Fibroblast of the aortic adventitia (primary cell): ENCODE measurements at places on chromosomes 6 and 20.

DNA sequence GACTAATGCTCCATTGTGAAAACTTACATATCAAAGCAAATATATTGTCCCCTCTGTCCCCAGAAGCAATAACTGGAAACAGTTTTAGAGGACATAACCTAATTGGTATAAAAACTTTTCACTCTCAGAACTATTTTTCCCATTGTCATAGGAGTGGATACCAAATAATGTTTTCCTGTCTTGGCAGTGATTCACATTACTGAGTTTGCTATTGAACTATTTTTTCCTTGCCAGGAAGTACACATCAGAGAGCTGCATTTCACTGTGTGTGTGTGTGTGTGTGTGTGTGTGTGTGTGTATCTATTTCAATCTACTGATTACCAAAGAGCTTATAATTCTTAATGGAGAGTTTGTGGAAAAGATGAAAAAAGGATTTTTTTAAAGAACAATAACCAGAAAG, 45.4 kb downstream of the AKAP12 start:
- DNase-seq = peak; percentile 87

GRCh38 chr6:139944131-139944530, 569.7 kb upstream of the CITED2 start:
- no peak for DNase-seq

DNA sequence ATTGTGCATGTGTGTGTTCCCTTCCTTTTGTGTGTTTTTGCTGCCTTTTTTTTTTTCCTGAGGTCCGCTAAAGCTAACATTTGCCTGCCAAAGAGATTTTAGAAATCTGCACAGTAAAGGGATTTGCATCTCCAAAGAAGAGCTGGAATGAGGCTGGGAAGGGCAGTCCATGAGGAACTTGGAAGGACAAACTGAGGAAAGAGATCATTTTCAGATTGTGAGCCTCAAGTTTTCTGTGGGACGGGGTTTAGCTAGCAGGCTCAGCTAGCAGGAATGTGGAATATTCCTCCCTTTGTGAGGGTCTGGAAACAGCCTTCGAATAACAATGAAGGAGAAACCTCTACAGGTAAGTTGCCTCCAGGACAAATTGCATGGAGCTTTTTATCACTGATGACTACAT, 3.8 kb downstream of the INSM1 start:
- DNase-seq = no peak

GRCh38 chr6:111591901-111592461, 13.7 kb downstream of the TRAF3IP2 start:
- peak; percentile 88 for DNase-seq

DNA sequence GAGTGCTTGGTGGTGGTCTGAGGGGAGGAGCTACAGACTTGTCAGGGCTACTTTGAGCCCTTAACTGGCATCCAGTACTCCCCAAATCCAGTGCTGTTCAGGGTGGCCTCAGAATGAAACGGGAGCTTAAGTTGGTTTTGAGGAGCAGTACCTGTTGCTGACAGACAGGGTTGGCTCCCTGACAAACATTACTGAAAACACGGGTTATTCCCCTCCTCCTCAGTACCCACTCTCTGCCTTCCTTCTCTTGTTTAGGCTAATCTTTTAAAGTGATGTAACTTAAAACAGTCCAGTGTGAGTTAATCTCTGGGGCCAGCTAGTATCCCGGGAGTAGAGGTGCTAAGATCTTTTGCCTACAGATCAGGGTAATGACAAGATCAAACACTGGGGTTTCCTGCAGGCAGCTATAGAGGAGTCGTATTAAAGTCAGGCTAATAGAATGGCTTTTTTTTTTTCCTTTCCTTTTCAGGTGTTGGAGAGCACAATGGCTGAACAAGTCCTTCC, 3.7 kb downstream of the TNFAIP3 start:
- peak; percentile 55 for DNase-seq

- DNase-seq = no peak
Measured at GRCh38 chr6:99608886-99609482, 2.4 kb downstream of the PRDM13 start.

DNA sequence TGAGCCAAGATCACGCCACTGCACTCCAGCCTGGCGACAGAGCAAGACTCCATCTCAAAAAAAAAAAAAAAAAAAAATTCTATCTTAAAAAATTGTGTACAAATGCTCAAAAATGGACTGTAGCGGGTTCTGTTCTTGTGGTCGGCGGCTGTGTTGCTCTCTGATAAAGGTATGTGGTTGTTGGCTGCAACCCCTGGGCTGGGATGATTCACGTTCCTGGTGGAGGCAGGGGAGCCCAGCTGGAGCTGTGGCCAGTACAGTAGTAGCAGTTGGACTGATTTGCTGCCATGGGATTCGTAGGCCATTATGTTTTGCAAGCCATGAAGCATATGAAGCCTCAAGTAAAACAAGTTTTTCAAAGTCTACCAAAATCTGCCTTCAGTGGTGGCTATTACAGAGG, 22.3 kb downstream of the MDN1 start:
- peak; percentile 83 for DNase-seq

GRCh38 chr6:77464495-77464867, 1.2 kb upstream of the HTR1B start:
- DNase-seq = no peak

DNA sequence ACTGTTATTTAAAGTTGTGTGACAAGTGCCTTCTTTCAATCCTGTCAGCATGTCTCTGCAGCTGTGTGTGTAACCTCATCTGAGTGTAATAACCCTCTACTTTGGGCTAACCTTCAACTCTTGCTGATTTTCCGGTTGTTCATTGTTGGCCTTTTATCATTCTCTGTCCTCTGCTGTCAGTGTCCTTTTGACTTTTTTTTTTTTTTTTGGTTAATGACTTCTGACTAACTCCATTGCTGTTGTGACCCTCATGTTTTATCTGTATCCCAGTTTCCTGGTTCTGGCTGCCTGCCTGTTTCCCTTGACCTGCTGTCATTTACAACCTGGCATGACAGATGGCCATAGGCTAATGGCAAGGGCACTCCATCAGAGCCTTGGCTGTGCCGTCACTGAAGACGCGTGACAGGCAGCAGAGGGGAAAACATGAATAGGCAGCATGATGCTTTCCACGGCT, 145.7 kb upstream of the MAN1A1 start:
- no peak for DNase-seq

DNA sequence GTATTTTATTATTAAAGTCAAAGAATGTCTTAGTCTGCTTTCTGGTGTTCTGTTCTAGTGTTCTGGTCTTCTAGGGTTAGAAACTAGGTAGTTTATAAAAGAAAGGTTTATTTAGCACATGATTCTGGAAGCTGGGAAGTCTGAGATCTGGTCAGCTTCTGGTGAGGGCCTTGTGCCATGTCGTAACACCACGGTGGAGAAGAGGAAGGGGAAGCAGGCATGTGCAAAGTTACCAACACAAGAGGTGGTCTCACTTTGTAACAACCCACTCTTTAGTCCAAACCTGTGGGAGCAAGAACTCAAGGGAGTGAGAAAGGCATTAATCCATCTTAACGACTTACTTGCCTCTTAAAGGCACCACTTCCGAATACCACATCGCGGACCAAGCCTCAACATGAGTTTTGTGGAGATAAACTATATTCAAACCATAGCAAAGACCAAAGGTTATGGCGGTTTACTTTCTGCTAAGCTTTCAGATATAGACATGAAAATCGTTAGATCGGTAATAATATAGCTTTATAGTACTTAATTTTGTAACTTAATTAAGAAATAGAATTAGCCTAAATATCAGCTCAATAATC, 99.4 kb downstream of the NCOA3 start:
- DNase-seq = no peak

GRCh38 chr6:13660893-13661292, 45.8 kb downstream of the NOL7 start:
- DNase-seq = no peak

DNA sequence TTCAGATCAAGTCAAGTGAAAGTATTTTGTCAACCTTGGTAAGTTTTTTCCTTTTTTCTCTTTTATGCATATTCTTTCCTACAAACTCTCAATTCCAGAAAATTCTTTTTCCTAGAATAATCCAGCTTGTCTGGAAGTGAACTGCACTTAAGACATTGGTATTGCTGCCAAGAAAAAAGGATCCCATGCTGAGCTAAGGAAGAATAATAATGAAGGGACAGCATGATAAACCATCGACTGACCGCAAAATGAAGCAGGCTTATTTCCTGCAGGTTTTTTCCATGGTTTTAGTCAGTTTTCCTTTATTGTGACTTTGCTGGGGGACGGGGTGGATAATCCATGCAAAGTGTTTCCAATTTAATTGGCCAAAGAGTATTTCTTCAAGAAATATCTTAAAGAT, 857.6 kb upstream of the SLC35B3 start:
- DNase-seq = peak; percentile 38

DNA sequence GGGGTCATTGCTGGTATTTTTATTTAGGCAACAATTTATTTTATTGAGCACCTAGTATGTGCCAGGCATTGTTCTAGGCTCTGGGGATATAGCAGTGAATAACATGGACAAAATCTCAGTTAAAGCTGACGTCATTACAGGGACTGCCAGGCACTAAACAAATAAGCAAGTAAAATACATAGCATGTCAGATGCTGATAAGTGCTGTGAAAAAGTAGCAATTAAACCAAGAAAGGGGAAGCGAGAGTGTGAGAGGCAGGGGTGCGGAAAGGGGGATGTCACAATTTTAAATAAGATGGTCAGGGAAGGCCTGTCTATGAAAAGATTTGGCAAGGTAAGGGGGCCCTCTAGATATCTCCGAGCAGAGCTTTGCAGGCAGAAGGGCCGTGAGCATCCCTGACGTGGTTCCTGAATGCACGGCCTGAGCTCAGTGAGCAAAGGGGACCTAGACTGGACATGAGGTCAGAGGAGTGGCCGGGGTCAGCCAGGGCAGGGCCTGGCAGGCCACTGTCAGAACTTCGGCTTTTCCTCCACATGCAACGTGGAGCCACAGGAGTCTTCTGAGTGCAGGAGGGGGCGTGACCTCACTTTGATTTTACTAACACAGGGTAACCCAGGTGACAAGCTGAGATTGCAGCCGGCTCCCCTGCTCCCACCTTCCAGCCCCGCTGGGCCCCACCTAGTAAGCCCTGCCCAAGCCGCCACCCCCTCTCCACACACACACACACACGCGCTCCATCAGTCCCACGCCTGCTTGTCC, 24.2 kb upstream of the SIRPA start:
- DNase-seq = peak; percentile 43

- DNase-seq = no peak
Measured at GRCh38 chr6:10655508-10656055, 38.8 kb downstream of the C6orf52 start.

DNA sequence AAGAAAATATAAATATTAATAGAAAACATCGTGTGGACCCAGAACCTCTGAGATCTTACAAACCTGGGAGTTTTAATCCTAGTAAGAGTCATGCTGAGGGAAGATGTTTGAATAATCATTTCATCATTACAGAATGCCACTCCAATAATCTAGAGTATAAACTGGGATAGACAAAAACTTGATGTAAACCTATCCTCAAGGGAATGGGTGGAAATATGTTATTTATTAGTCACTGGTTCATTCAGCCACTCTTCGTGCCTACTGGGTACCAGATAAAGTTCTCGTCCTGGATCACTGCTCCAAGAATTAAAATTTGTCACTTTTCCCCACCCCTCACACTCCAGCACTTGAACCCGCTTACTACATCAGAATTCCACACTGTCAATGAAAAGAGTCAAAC, 7.7 kb downstream of the HLA-B start:
- no peak for DNase-seq

- DNase-seq = no peak
Measured at GRCh38 chr6:128240024-128240428, 280.4 kb downstream of the PTPRK start.

GRCh38 chr20:50491168-50491567, 19.0 kb upstream of the PTPN1 start:
- DNase-seq = no peak

GRCh38 chr6:144310765-144311164, 25.6 kb downstream of the UTRN start:
- DNase-seq = no peak

DNA sequence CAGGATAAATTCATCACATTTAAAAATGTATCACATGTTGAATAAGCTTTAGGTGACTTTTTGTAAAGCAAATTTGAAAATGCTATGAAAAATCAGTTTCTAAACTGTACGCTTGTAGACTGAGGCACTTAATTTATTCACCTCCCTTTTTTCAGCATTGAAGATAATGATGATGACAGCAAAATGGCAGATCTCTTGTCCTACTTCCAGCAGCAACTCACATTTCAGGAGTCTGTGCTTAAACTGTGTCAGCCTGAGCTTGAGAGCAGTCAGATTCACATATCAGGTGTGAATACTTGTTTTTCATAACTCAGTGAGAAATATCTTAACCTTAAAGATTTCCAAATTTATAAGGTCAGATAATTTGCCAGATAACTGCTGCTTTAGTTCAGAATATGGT, 15.6 kb downstream of the FBXO9 start:
- DNase-seq = no peak

- no peak for DNase-seq
Measured at GRCh38 chr6:64497634-64498033, 862.0 kb downstream of the PHF3 start.

DNA sequence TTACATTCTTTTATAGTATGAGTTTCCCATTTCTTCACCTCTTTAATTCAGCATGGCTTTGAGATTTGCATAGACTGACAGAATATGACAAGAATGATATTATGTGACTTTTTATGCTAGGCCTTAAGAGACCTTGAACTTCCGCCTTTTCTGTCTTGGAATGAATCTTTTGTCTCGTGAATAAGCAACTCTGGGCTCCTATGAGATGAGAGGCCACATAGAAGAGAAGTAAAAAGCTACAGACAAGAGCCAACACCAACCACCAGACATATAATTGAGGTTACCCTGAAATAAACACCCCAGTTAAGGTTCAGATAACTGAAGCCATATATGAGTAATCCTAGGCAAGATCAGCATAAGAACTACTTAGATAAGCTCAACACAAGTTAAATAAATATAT, 600.8 kb downstream of the MEI4 start:
- no peak for DNase-seq

- no peak for DNase-seq
Measured at GRCh38 chr6:135828021-135828420, 23.5 kb upstream of the PDE7B start.

GRCh38 chr20:10669843-10670446, 3.9 kb downstream of the JAG1 start:
- DNase-seq = no peak

GRCh38 chr20:15708984-15709598, 864.2 kb downstream of the KIF16B start:
- no peak for DNase-seq

DNA sequence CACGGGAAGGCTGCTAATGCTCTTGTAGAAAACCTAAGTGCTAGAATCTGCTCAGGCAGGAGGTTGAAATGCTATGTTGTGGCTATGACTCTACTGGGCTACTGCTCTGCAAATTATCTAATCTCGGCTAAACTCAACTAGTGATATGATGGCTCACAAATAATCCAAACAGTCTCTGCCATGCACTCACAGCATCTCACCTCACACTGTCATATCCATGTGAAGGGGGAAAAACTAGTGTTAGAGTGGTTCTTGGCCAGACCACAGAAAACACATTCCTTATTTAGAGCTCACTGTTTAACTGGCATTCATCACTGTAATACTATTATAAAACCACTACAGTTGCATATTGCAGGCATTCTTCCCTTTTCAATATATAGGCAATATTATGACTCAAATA, 81.8 kb upstream of the DST start:
- DNase-seq = peak; percentile 83

- DNase-seq = no peak
Measured at GRCh38 chr20:38433304-38433972, 1.7 kb downstream of the SNHG17 start.

- DNase-seq = no peak
Measured at GRCh38 chr6:161436106-161436876, 162.4 kb upstream of the AGPAT4 start.

GRCh38 chr20:43969501-43970182, 55.0 kb downstream of the TOX2 start:
- DNase-seq = no peak
